ENCODE measurements at places on chromosomes 13 and 19.

GRCh38 chr13:97573011-97573410, 139.0 kb downstream of the RAP2A start:
- no peak for DNase-seq

GRCh38 chr13:66977161-66977560, 253.0 kb downstream of the PCDH9 start:
- DNase-seq, result no peak

- DNase-seq, result no peak
Observed at GRCh38 chr13:111626371-111627305, 306.2 kb downstream of the TEX29 start.

DNA sequence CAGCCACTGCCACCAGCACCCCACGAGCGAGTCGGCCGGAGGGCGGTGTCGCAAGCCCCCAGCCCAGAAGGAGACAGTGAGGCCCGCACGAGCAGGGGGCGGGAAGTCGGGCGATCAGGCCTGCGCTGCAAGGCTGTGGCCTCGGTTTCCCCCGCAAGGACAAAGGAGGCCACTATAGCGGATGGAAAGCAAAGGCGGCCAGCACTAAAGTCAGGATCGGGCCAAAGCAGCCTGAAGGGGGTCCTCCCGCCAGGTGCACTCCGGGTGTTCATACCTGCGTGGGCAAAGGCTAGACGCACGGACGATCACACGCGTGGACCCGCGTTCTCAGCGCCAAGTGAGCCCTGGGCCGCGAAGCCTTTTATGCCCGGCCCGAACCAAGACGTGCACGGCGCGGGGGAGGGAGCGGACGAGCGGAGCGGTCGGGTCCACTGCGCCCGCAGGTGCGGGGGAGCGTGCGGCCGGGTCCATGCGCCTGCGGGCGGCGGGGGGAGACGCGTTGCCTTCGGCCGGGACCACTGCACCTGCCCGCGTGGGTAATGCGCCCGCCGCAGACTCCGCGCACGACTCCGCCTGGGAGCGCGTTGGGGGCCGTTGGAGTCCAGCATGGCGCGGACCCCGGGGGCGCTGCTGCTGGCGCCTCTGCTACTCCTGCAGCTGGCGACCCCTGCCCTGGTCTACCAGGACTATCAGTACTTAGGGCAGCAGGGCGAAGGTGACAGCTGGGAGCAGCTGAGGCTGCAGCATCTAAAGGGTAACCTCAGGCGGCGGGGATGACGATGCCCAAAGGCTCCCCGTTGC, at the start of the genes PRDX2 and THSD8:
PRDX2 (minus strand) TSS at position 335 of the 801 bp plus-strand sequence. CDS start 539 bp downstream, outside the sequence.
THSD8 (plus strand) TSS at position 604 of the 801 bp plus-strand sequence; CDS start at position 607, 3 bp downstream.
- no peak for DNase-seq

DNA sequence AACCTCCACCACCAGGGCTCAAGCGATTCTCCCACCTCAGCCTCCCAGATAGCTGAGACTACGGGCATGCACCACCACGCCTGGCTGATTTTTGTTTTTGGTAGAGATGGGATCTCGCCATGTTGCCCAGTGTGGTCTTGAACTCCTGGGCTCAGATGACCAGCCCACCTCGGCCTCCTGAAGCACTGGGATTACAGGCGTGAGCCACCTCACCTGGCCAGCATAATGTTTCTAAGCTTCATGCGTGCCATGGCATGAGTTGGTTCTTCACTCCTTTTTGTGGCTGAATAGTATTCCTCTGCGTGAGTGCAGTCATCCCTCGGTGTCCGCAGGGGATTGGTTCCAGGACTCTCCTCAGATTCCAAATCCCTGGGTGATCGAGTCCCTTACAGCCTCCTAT, 4.2 kb upstream of the ZNF579 start:
- DNase-seq, result no peak

GRCh38 chr13:113842336-113843062, 21.4 kb downstream of the GAS6 start:
- no peak for DNase-seq

DNA sequence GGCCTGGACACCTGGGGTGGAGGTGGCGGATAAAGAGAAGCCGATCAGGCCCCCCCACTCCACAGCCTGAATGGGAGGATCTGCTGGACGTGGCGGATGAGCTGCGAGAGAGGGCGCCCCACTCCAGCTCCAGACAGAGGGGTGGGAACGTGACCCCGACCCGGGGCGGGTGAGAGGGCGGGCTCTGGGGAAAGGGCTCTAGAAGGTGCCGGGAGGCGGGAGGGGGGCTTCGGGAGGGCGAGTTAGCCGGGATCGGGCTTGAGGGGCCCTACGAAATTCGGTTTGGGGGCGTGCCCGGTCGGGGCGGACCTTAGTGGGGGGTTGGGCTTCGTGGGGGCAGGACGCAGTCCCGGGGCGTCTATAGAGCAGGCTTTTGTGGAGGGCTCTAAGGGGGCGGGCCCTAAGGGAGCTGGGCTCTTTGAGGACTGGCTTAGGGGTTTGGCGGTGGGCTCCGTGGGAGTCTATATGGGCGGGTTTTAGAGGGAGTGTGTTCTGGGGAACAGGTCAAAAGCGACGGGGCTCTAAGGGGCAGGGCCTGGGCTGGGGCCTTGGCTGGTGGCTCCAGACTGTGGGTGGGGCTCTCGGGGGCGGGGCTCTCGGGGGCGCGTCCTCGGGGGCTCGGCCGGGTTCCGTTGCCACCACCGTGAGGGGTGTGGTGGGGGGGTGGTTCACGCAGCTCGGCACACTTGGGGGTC, 4.1 kb upstream of the NANOS3 start:
- DNase-seq, result no peak

DNA sequence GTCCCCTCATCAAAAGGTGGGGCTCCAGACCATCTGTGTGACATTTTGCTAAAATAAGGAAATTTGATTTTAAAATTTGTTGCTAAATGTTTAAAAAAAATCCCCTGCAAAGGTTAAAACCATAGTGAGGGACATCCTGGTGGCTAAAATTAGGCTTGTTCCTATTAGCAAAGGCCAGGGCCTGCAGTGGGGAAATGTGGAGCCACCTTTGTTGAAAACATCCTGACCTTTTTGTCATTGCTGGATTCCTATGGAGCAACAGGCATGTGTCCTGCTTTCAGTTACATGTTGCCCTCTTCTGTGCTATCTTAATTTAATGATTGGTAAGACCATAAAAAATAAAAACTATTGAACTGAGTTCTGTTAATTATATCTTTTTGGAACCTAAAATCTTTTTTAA, 524.3 kb downstream of the KCTD12 start:
- DNase-seq, result no peak

DNA sequence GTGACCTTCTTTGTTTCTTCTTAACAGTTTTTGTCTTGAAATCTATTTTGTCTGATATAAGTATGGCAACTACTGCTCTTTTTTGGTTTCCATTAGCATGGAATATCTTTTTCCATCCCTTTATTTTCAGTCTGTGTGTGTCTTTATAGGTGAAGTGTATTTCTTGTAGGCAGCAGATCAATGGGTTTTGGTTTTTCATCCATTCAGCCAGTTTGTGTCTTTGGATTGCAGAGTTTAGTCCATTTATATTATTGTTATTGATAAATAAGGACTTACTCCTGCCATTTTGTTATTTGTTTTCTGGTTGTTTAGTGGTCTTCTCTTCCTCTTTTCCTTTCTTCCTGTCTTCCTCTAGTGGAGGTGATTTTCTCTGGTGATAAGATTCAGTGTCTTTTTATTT, 54.4 kb downstream of the ZNF136 start:
- no peak for DNase-seq

DNA sequence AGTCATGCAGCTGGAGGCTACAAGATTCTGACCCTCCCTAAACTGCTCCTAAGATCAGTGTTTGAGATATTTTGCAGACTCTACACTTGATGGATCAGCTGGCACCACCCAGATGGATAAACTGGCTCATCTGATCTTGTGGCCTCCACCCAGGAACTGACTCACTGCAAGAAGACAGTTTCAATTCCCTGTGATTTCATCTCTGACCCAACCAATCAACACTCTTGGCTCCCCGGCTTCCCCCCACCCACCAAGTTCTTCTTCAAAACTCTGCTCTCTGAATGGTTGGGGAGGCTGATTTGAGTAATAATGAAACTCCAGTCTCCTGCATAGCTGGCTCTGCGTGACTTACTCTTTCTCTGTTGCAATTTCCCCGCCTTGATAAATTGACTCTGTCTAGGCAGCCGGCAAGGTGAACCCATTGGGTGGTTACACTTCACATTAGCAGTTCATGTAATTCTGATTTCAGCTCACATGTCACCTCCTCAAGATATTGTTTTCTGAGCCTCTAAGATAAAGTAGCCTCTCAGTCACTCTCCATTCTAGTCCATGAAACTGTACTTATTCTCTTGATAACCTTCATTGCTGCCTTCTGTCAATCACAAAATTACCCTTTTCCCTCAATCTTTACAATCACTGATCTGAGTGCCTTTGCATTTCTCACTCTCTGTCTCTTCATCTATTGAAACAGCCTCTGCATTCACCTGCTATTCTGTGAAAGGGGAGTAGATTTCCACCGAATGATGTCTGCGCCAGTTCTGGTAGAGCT, 9.9 kb upstream of the FPR3 start:
- DNase-seq, result no peak

DNA sequence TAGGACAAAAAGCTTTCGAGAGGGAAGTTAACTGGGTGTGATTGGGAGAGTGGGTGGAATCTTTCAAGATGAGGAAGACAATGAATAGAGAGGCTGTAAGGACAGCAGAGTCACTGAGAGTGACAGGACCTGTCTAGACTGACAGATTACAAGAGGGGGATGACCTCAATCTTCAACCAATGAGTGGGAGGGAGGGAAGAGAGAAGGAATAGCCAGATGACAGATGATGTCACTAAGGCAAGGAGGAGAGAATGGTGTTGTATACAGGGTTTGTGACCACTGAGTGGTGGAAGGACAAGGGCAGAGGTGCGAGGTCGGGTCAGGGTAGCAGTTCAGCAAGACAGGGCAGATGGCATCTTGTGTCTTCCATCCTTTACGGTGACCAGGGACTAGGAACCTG, 5.8 kb upstream of the ILF3 start:
- no peak for DNase-seq

DNA sequence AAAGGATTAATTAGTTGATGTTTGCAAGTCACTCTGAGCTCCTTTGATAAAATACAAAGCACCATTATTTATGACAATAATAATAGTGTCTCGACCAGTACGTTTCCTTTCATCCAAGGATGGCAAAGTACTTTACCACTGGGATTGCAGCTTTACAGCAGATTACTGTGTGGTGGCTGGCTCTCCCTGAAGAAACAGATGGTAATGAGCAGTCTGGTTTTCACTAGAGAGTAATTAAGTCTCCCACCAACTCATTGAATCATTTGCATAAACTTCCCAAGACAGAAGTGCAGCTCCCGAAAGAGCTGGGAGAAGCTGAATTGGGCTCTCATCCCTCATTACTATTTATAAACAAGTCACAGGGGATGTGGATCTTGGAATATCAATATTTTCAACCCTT, 48.7 kb downstream of the KLF5 start:
- DNase-seq, result no peak

DNA sequence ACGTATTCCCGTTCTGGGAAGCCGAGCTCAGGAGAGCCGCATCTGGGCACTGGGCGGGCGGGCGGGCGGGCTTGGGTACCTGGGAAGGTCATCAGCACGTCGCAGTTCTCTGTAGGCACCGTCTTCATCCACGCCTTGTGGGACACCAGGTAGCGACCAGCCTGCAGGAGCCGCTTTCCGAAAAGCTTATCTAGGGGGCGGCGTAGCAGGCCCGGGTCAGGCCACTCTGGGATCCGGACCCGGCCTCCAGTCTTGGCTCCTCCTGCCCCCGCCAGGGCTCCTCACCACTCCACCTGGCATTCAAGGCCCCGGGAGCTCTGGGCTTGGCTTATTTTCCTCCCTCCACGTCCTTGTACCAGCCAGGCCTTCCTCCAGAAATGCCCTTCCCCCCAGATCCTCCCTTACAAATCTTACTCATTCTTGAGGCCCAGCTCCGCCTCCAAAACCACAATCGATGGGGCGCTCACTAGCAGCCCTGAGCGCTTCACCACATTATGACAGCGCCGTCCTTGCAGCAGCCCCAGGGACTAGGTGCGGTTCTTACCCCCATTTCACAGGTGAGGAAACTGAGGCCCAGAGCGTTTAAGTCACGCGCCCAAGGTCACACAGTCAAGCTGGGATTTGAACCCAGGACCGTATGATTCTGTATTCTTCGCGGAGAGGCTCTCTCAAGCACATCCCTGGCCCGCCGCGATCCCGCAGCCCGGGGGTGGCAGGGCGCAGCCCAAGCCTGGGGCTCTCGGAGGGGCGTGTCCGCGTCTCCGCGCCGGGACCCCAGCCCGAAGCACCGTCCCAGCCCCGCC, 843 bp downstream of the ANO8 start:
- no peak for DNase-seq

GRCh38 chr19:48509467-48510194, 2.0 kb downstream of the LMTK3 start:
- no peak for DNase-seq

DNA sequence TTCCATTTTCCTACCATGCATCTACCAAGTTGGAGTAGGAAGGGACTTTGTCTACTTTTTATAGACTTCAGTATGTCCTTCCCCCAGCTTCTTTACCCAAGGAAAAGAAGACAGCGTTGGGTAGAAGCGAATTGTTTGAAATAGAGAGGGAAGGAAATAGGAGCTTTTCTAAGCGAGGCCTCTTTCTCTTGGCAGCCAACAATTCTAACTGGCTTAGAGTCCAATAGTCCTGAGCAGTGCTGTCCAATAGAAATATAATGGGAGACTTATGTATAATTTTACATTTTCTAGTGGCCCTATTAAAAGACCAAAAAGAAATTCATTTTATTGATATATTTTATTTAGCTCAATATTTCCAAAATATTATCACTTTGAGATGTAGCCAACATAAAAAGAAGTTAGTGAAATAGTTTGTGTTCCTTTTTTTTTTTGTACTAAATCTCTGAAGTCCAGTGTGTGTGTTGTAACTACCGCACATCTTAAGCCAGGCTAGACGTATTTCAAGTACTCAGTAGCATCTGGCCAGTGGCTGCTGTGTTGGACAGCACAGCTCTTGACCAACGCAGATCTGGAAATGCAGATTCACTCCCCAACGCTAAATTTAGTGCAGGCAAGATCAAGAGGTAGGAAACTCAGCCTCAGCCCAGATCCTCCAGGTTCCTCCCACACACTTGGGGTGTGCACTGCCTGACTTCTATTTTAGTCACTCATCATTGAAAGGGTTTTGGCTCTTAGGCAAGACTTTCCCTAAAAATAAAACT, 179.2 kb downstream of the SHISA2 start:
- no peak for DNase-seq

DNA sequence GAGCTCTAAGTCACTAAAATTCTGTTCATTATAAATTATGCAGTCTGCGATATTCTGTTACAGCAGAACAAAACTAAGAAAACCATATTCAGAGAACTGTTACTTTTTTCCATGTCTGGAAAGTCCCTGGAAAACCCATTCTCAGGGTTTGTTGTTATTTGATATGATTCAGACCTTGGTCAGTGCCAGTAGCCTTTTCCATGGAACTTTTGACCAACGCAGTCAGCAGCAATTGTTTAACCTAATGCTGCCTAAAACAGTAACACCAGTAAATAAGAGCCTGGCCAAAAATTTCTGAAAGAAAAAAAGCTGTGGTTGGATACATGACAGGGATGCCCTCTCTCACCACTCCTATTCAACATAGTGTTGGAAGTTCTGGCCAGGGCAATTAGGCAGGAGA, 402.7 kb downstream of the TBC1D4 start:
- DNase-seq, result no peak

GRCh38 chr19:8831832-8832131, 322 bp downstream of the ZNF558 start:
- DNase-seq, result no peak

- no peak for DNase-seq
Observed at GRCh38 chr19:39140594-39140993, 15.0 kb downstream of the PAK4 start.

GRCh38 chr13:31242916-31243315, 43.1 kb downstream of the B3GLCT start:
- DNase-seq, result no peak

- no peak for DNase-seq
Observed at GRCh38 chr19:35254341-35255297, 5.8 kb downstream of the LSR start.

- DNase-seq, result peak; percentile 41
Observed at GRCh38 chr13:22848539-22849052, 332.2 kb upstream of the SGCG start.
